ENCODE measurements at places on chromosomes 6 and 20.
A peak's percentile ranks its signal among the peaks of the same experiment; 100 is the strongest.

DNA sequence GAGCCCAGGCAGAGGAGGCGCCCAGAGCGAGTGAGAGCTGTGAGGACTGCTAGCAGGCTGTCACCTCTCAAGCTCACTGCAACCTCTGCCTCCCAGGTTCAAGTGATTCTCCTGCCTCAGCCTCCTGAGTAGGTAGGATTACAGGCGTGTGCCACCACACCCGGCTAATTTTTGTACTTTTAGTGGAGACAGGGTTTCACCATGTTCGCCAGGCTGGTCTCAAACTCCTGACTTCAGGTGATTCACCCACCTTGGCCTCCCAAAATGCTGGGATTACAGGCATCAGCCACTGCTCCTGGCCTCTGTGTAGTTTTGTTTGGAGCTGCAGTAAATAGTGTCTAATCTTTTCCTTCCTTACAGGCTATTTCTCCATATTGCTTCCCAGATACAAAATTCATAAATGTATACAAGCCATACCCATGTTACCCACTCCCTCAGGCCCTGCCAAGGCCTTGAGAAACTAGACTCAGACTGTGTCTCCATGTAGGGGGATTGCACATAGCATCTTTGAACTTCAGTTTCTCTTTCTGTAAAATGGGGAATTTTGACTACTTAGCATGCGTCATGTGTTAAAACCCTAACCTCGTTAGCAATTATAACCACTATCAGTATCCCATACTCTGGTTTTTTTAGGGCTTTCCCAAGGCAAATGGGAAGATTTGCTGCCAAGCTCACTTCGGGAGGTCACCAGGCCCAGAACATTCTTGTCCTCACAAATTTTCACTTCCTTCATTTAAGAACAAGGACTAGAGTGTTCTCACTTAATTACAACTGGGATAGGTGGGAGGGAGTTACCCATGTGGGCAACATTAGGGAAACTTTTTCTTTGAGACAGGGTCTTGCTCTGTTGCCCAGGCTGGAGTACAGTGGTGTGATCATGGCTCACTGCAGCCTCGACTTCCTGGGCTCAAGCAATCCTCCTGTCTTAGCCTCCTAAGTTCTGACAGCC is 67.3 kb upstream of the DDR1 start:
- DNase-seq = no peak

DNA sequence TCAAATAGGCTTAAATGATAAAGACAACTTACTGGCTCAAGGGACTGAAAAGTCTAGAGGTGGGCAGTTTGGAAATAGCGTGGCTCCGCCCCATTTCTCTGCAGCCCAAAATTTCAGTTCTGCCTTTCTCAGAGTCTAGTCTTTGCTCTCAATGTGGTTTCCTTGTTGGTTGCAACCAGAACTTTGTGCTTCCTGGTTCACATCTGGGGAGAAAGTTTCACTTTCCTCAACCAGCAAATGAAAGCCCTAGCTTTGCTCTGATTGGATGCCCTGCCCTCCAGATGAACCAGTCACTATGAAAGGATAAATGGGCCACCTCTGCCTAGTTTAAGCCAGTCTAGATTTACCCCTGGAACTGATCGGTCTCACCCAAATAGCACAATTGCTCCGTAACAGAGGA is 14.9 kb downstream of the SYCP2L start:
- DNase-seq = no peak

DNA sequence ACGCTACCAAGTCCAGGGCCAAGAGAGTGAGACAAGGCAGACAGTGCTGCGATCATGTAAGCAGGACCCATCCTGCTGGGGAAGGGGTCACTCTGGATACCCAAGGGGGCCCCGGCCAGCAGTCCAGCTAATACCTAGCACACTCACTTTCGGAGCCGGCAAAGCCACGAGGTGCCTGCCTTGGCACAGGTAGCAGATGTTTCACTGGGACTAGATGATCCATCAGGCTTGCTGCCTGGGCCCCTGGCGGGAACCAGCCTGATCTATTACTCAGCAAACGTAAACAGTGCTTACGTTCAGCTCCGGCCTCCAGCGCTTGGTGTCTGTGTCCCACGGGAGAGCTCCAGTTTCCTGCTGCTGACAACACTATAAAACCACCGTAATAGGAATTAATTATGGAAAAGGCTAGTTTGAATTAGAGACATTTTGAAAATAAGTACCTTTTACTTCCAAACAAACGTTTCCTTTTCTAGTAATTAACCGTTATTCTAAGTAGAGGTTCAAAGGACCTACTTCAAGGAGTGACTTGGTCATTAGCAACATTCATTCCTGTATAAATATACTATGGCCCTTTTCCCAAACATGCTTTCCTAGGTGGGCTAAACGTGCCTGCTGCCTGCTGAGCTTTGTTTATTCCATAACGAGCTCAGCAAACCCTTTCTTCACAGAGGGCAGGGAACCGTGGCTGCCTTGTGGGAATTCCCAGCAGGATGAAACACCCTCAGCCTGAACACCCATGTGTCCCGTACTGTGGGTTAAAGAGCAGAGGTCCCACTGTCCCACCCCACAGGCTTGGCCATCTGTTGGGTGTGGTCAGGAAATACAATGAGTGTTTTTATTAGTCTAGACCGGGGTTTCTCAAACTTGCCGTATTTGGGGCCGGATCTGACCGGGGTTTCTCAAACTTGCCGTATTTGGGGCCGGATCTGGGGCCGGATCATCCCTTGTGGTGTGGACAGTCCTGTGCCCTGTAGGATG is 18.4 kb downstream of the SLC22A23 start:
- no peak for DNase-seq

DNA sequence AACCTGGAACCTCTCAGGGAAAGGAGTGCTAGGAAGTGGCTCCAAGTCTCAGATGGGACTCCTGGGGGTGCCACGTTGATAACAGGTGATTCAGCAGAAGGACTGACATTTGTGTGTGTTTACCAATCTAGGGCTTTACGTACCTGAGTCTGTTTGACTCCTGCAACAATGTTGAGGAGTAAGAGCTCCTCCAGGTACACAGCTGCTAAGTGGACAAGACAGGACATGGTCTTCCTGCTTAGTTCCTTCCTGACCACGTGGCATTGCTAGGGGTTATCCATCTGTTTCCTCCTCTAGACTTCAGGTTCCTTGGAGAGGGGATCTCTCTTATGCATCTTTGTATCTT is 164.5 kb upstream of the SLC24A3 start:
- DNase-seq = no peak

DNA sequence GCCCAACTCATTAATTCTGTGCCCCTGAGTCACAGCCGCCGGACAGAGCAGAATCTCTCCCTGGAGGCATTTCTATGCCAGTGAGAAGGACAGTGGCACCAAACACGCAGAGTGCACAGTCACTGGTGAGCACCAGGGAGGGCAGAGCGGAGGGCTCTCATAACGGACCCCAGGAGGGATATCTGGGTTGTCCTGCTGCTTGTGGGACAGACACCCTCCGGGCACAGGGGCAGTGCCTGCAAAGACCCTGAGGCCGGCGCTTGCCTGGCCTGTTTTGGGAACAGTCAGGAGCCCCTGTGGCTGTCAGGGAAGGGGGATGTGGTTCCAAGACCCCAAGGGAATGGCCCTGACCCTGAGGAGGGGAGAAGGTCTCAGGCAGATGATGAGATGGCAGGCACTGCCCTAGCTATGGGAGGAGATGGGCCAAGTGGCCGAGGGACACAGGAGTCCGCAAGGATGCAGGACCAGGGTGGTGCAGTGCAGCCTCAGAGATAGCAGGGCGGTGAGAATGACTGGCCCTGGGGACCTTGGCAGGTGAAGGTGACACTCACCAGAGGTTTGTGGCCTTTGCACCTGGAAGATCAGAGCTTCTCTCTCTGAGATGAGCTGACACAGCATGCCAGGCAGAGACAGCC is 270.8 kb downstream of the SMOC2 start:
- no peak for DNase-seq

- no peak for DNase-seq
Measured at GRCh38 chr20:58005581-58006345, 222.7 kb downstream of the ANKRD60 start.

- no peak for DNase-seq
Measured at GRCh38 chr20:49323622-49324238, 45.9 kb upstream of the ZNFX1 start.

DNA sequence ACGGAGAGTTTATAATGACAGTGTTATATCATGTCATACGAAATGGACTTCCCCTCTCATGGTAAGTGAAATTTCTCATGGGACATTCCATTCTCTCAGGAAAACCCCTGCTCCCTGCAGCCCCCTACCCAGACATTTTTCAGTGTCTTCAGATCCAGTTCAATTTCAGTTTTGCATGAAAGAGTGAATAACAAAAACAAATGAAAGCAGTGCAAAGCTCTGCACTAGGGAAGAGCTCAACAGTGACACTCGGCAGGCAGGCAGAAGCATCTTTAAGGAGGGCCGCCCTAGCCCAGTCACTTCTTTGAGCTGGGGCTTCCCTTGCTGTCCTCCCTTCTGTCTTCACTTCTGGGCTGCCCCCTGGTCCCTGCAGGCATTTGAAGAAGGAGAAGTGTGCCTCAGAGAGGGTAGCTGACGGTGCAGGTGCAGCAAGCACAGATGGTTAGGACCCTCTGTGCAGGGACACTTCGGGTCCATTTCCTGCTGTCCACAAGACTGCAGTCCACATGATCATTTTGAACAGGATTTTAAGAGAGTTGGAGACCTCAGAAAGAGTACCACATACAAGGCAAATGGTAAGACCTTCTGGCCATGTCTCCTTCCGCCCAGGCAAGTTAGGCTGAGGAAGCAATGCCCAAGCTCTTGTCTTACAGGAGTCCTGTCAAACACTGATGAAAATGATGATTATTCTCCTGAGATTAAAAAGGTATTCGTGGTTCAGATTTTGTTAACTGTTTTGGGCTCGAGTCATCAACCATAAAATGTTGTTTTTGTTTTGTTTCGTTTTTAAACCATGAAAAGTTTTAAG is 5.4 kb upstream of the DUSP22 start:
- no peak for DNase-seq

GRCh38 chr20:1283522-1284510 is 17.7 kb downstream of the SNPH start:
- no peak for DNase-seq

DNA sequence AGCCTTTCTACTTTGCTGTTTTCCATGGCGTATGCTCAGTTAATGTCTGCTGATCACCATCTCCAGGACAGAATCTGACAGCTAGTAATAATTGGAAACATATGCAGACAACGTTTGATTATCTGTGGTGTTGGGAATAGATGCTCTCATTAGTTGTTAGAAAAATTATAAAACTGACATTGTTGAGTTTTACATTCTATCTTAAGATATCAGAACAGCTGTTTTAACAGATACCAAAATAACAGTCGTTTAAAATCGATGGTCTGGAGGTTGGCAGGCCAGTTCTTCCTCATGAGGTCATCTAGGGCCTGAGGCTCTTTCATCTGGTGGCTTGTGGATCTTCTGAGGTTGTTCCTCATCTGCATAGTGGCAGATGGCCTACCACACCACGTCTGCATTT is 137.6 kb downstream of the AIG1 start:
- DNase-seq = no peak

- no peak for DNase-seq
Measured at GRCh38 chr6:73854998-73855718, 159.2 kb downstream of the CD109 start.

DNA sequence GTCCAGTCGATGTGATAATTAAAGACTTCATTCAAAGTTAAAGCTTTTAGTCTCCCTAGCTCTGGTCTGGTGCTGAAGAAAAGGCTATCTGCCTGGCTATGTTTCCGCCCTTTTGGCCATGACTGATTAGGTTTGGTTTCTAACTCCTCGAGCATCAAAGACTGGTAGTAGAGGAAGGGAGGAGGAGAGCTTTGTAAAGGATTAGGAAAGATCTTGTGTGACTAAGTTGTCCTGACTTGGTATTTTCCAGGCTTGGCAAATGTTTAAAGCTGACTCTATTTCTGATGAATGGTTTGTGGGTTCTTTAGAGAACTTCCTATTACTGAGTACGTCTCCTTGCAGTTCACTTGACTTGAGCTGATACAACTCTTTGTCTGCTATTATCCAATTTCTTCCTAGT is 312.9 kb downstream of the GJA1 start:
- no peak for DNase-seq

DNA sequence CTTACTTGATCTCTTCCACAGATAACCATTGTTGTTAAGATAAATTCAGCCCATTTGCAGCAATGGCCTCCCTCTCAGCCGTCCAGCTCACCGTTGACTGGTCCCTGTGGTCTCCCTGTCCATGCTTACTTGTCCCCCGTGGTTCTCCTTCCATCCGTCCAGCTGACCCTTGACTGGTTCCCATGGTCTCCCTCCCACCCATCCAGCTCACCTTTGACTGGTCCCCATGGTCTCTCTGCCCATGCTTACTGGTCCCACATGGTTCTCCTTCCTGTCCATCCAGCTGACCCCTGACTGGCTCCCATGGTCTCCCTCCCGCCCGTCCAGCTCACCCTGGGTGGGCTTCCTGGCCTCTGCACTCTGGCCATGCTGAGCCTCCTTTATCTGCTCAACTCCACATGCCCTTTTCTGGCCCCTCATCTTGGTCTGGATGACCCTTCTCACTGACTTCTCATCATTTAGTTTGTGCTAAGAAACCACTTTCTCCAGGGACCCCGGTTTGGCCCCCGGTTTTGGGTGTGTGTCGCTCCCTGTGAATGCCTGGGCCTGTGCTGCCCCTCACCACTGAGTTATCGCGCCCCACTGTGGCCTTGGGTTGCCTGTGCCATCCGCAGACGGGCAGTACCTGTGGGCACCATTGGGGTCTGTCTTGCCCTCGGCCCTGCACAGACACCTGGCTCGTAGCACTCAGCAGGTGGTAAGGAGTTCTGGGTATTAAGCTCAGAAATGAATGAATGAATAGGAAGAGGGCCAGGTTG is 146.4 kb downstream of the ERMARD start:
- no peak for DNase-seq

- DNase-seq = peak; percentile 37
Measured at GRCh38 chr6:14270925-14271788, 153.6 kb downstream of the CD83 start.

DNA sequence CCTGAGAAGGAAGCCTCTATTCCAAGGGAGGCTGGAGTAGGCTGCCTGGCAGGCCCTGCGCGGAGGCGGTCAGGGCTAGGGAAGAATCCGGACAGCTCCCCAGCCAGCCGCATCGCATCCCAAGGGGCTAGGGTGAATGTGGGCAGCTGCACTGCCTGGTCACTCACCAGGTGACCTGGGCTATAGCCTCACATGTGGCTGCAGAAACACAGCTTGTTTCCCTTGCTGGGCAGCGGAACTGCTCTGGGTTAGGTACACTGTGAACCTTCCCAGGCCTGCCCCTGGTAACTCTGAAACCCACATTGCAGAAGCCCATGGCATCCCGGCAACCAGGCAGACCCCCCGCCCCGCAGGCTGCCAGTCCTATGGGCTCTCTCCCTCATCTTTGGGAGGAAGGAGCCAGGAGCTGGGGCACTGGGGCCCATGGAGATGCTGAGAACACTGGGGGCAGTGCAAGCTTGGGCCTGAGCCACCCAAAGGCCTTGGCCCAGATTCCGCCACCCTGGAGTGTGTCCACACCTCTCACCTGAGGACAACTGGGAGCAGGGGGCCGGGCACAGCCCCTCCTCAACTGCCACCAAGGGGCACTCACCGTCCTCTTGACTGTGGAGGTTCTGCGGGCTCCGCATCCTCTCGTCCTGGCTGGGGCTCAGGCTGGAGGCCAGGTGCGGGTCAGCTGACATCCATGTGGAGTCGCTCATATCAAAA is 111.0 kb downstream of the NOL4L start:
- DNase-seq = no peak

- DNase-seq = no peak
Measured at GRCh38 chr6:155259204-155259603, 4.6 kb upstream of the CLDN20 start.

GRCh38 chr6:45827952-45828530 is 187.6 kb downstream of the CLIC5 start:
- DNase-seq = no peak

GRCh38 chr6:149586149-149586548 is 20.0 kb downstream of the GINM1 start:
- DNase-seq = no peak

All from activated T-cell treated with anti-CD3 and anti-CD28 coated beads for 24 hours (primary cell).